ENCODE measurements at places on chromosomes 2 and 18.

GRCh38 chr2:200089756-200090109 is 134.4 kb downstream of the MAIP1 start:
- DNase-seq: no peak

- no peak for DNase-seq
Observed at GRCh38 chr2:21498016-21498415, 374.2 kb downstream of the TDRD15 start.

GRCh38 chr2:33782395-33783230 is 183.5 kb upstream of the FAM98A start:
- no peak for DNase-seq

- DNase-seq: no peak
Observed at GRCh38 chr2:202773301-202773973, 98.1 kb downstream of the ICA1L start.

DNA sequence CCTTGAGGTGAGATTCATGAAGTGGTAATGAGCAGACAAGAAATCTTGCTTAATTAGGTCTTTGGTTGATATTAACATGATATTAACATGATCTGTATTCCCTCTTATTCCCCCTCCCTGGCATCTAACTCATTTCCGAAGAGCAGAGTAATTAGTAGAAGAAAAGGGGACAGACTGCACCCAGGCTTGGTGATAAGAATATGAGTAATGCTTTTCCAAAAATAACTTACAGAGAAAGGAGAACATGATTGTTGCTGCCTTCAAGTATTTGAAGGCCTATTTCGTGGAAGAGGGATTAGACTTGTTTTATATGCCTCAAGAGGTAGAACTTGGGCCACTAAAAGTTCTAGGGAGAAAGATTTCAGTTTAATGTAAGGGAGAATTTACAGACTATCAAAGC is 130.6 kb upstream of the ATP5MC3 start:
- no peak for DNase-seq

GRCh38 chr2:142782942-142783443 is 94.5 kb upstream of the KYNU start:
- DNase-seq: no peak

GRCh38 chr2:239035361-239035814 is 187.5 kb downstream of the TWIST2 start:
- no peak for DNase-seq

- no peak for DNase-seq
Observed at GRCh38 chr2:139917690-139918384, 1137.6 kb upstream of the NXPH2 start.

GRCh38 chr2:115303-115702 is 69.0 kb upstream of the FAM110C start:
- DNase-seq: no peak

DNA sequence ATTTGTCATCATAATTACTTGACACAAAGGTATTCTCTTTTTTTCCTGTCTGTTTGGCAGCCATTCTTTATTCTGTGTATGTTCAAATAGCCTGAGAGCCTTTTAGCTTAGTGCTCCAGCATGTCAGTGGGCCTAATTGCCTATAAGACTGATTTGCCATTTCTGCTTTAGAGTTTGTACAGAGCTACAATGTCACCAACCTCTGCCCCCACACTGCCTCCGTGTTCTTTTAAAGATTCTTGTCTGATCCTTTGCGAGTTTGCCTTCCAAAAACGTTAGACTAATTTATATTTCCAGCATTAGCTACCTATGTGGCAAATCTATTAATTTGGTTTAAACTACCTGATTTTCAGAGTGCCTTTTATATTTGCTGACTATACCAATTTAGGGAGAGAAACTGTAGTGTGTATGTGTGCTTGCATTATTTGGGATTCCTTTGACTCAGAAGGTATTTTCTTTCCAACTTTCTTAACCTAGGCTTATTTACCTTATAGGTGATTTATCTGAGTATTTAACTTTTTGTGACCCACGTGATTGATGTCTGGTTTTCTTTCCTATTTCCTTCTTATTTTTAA is 70.8 kb downstream of the FAM117B start:
- no peak for DNase-seq

- DNase-seq: no peak
Observed at GRCh38 chr18:67331857-67332256, 184.7 kb downstream of the DSEL start.

DNA sequence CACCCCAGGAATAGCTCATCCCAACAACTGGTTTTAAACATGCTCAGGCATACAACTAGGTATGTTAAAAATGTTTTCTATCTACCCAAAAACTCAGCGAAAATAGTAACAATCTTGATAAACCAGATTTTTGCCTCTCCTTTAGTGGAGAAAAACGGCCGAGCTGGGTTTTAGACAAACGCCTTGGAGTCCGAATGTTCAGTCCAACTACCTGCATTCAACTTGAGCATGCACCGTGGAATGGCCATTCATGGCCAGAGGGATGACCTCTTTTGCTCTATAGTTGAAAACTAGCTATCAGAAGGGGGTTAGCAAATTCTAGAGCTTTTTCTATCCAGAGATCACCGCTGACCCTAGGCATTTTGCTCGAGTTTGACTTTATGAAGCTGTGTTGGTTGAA is 30.8 kb downstream of the PDIA6 start:
- DNase-seq: no peak

DNA sequence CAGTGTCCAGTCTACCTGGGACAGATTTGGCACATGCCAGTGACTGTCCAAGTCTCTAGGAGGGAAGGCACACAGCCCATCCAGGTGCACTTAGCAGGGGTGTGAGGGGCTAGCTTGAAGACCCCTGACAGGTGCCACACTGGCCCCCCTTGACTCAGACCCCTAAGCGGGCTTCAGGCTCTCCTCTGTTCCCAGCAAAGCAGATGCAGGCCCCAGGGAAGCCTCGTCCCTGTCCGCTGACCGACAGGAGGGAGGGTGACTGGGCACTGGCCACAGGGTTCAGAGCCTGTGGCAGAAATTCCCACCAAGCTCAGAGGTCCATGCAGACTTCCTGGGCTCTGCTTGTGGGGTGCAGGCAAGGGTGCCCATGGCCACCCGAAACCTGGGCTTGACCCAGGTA is 239.8 kb upstream of the MYT1L start:
- DNase-seq: no peak

DNA sequence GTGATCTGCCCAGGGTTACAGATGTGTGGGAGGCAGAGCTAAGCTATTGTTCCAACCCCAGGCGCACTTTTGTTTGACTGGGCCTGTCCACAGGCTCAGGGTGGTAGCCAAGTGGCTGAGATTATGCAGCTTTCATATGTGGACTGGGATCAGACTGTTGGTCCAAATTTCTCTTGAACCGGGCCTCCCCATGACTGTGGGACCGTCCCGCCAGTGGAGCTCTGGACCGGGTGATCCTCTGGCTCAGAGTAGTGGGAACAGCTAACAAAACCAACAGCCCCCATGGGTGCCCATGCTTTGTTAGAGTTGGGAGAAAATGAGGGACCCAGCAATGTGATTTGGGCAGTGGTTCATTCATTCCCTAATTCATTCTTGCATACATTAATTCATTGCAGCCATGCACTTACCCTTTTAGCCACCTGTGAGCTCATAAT is 86.8 kb upstream of the HS6ST1 start:
- no peak for DNase-seq

DNA sequence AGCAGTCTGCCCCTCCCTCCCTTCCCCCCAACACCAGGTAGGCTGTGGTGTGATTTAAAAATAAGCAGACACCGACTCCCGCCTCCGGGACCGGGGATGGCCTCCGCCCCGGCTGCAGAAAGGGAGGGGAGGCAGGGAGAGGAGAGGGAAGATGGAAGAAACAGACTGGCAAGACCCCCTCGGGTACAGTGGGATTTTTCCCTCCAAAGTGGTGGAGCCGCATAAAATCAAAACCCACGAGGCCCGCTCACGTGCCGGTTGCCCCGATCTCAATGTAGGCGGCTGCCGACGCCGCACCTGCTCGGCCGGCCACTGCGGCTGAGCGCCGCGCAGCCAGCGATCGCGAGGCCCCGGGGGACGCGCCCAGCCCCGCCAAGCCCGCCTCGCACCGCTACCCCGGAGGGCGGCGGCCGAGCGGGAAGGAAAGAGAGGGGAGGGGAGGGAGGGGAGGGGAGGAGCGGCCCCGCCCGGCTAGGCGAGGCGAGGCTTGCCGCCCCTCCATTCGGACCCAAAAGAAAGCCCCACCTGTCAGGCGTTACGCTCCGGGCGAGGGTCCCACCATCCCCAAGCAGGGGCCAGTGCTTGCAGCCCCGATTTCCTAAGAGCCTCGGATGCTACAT is 811 bp downstream of the ADD2 start:
- DNase-seq: no peak

GRCh38 chr2:73253901-73254300 is 19.8 kb downstream of the CCT7 start:
- no peak for DNase-seq

- DNase-seq: no peak
Observed at GRCh38 chr18:73749304-73749703, 398.3 kb downstream of the FBXO15 start.

GRCh38 chr2:226048611-226049010 is 649.1 kb downstream of the NYAP2 start:
- no peak for DNase-seq

- no peak for DNase-seq
Observed at GRCh38 chr18:59357928-59358327, 1.1 kb downstream of the LMAN1 start.

DNA sequence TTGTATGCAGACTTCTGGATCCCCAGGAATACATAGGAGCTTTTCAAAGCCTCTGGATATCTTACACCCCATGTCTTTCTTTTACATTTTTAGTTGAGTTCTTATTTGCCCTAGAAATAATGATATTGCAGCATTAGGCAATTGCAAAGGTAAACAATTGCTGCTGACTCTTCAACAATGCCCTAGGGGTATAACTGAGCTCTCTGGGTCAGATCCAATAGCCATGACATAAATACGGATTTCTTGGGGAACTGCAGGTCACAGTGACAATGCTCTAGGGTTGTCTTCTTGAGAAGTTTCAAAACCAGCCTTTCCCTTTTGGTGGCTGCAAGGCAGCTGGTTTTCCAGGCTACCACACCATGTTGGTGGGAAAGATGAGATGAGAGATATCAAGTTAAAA is 16.5 kb upstream of the OR6B3 start:
- no peak for DNase-seq

GRCh38 chr18:58152891-58153290 is 108.9 kb downstream of the NEDD4L start:
- no peak for DNase-seq

GRCh38 chr2:4219571-4219970 is 516.2 kb downstream of the DCDC2C start:
- DNase-seq: no peak
